ENCODE measurements at places on chromosomes 7 and 10. TPM values are rescaled to one million over a fixed set of nuclear protein-coding genes. Genes with fewer than 3 reads are reported as not detected.

Gene TET1
- total RNA-seq: 4.6 TPM

Gene GIMAP2
- total RNA-seq: 59.7 TPM

Gene HOGA1
- 0.26 TPM for total RNA-seq

DNA sequence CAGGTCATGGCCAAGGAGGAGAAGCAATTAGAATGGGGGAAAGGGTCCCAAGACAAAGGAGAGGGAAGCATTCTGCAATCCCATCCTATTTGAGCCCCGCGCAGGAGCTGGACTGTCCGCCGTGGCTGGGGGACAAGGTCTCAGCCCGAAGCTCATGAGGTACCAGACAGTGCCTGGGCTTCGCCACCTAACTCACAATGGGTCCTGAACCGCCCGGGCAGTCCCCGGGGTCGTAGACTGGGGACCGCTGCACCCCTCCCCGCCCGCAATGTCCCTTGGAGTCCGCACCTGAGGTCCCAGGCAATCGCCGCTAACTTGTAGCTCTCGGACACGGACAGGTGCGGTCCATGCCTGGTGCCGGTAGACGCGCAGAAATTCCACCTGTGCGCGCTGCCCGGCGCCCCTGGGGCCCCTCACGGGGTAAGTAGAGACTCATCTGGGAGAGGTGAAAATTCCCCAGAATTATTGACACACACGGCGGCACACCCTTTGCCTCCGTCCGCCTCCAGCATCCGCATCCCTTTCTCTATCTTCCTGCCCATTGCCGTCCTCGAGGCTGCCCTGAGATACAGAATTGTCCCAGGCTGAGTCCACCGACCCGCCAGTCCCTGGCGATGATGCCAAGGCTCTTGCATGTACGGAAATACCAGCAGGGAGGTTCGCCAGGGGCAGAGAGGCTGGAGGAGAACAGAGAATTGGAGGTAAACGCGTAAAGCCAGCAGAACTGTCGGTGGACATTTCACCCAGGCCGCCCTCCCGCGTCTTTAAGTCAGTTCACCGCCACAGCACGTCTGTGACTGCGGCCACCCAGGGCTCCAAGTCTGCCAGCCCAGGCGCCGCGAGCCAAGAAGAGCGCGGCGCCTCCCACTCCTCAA, 1.8 kb downstream of the CHRM2 start:
- no peak for DNase-seq

- no peak for DNase-seq
Measured at GRCh38 chr7:155324012-155324917, 26.6 kb downstream of the INSIG1 start.

GRCh38 chr10:24152270-24152669, 56.7 kb upstream of the KIAA1217 start:
- no peak for DNase-seq

- no peak for DNase-seq
Measured at GRCh38 chr7:22879709-22880306, 57.2 kb upstream of the TOMM7 start.

GRCh38 chr10:69696073-69696731, 66.2 kb downstream of the FAM241B start:
- no peak for DNase-seq

DNA sequence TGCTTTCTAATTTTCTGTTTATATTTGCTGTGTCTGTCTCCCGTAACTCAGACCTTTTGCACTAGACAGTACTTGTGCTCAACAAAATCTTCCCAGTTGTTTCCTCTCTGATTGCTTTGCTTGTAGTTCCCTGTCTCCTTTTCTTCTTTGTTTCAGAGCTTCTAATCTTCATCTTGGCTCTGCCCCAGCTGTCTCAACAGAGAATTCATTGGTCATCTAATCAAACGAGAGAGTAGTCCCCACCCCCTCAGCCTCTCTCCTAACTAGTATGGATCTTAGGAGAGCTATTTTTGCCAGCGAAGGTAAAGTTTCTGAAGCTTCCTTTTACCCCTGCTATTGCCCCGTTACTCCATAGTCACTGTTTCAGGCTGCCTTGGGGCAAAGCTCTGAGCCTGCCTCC, 32.8 kb downstream of the SLC26A4 start:
- DNase-seq: no peak

DNA sequence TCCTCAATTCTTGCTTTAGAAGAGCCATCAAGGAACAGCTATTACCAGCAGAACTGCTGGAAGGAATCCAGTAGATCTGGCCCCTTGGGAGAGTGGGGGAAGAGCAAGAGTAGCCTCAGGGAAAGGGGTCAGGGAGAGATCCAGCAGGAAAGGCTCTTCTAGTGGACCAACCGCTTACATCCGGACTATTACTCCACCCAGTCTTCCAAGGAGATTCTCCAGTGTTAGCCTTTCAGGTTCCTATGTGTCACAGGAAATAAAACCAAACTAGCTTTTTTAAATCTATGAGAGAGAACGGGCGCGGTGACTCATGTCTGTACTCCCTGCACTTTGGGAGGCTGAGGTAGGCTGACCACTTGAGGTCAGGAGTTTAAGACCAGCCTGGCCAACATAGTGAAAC, 34.3 kb downstream of the TET1 start:
- DNase-seq: no peak

DNA sequence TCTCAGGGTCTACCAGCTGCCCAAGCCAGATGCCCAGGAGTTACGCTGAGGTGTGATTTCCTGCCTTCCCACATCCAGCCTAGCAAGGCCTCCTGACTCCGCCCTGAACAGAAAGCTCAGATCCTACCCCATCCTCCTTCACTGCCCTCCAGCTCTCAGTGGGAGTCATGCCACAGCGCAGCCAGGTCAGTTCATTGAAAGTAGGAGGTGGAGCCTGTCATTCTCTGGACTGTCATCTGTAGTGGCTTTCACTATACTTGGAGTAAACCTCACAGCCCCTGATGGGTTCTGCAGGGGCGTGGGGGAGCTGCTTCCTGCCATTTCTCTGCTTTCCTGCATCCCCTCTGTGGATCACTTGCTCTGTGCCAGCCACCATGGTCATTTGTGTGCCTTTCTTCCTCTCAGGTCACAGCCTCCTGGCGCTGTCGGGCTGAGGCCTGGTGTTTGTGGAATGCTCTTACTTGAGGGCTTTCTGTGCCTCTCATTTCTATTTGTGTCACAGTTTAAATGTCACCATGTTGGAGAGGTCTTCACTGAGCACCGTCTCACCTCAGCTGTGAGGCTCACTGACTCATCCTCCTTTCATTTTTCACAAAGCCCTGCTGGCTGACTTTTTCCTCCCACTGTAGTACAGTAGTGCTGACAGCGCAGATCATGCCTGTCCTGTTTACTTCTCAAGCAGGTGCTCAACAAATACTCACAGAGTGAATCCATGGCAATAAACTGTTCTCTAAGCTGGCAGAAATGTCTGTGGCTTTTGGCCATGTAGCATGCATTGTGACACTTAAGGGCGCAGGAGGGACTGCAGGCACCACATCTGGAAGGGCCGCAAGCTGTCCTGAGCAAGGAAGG, 61.0 kb upstream of the TMEM248 start:
- no peak for DNase-seq

GRCh38 chr7:31432176-31432575, 81.7 kb upstream of the ITPRID1 start:
- DNase-seq: no peak

DNA sequence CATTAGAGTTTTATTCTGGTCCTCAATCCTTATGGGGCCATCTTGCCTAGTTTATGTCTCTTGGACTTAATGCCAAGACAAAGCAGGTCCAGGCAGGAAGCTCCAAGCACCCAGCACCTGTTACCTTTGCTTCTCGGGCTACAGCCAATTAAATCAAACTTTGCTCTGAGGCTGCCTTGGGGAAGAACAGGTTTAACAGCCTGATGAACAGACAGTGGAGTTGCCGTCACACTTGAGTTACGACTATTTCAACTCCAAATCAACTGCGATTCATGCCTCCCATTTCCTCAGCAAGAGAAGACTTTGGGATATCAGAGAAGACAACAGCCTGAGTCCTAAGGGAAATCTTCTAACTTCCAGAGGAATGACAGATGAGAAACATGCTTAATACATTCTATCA, 62.2 kb downstream of the XPNPEP1 start:
- no peak for DNase-seq
